ENCODE measurements at places on chromosomes 2 and 18.

DNA sequence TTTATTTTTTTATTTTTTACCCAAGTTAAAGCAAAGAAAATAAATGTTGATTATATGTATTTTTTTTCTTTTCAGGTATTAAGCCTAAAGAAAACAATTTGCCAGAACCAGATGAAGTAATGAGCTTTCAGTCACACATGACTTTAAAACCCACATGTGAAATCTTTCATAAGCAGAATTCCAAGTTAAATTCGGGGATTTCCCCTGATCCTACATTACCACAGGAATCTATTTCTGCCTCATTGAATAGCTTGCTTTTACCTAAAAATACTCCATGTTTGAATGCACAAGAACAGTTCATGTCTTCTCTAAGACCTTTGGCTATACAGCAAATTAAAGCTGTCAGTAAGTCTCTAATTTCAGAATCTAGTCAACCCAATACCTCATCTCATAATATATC, 26.6 kb downstream of the GEN1 start:
- DNase-seq, result no peak

GRCh38 chr2:174335254-174335987, 667 bp downstream of the SP9 start:
- DNase-seq, result no peak

- no peak for DNase-seq
Observed at GRCh38 chr2:64166212-64166611, 22.0 kb upstream of the PELI1 start.

- no peak for DNase-seq
Observed at GRCh38 chr18:53838746-53839145, 385.7 kb downstream of the MBD2 start.

DNA sequence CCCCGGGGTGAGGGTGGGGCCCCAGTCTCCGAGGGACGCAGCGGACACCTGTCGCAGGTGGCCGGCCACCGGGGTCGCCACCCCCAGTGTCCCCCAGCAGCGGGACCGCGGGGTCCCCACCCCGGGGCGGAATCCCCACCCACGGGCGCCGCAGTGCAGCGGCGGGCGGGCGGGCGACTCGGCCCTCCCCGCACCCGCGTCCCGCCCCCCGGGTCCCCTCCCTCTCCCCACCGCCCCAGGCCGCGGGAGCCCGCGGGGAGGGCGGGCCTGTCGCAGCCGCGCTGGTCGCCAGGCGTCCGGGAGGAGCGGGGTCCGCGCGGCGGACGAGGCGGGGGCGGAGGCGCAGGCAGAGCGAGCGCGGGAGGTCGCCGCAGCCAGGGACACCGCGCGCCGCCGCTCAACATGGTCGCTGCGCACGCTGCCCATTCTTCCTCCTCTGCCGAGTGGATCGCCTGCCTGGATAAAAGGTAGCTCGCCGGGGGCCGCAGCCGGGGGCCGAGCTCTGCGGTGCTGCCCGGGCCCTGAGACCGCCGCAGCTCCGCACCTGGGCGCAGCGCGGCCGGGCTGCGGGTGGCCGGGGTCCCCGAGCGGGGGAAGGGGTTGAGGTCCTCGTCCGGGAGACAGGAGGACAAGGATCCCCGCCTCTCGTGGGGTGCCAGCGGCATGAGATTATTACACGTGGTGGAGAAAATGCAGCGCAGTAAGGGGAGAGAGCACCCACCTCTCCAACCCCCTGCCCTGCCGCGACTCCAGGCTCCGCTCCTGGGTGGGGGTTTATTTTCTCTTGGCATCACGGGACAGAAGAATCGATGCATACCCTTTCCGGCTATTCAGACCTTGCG, at the start of gene RAPGEF4:
TSS of gene RAPGEF4 (plus strand) at position 264 of the 842 bp plus-strand sequence. CDS start at position 403, 139 bp downstream.
- DNase-seq, result peak; percentile 8
